H7 (cell line): ENCODE measurements at places on chromosomes 4 and X. TPM values are rescaled to one million over a fixed set of nuclear protein-coding genes. Genes with fewer than 3 reads are reported as not detected.

DNA sequence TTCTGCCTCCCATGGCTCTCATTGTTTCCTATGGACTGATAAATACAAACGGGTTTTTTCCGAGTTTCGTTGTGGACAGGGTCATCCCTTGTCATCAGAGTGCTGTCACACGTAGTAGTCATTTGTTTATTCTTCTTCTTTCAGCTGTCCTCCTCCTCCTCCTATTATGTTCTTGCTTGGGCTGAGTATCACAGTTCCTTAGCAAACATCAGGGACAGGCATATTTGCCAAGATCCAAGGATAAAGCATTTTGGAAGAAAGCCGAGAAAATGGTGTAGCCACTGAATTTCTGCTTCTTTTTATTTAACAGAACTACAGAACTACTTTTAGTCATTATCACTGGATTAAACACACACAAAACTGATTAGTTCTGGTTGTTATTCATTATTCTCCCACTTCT lies 167.9 kb downstream of the MAML3 start:
- no peak for DNase-seq

GRCh38 chr4:152079543-152080293 lies 318.9 kb upstream of the GATB start:
- no peak for DNase-seq

DNA sequence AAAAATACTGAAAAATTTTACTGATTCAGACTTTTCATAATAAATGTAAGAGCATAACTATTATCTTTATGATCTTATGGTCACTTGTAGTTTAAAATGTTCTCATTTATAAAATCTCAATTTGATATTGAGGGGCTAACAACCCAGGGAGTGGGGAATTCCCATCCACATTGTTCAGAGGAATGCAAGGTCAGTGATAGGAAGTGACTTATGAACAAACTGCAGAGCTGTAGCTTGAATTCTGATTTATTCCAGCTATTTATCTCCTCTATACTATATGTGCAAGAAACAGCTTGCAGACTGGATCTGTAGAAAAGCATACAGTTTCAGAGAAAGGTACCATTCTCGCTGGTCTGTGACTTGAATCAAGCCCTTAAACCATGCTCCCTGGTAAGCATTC lies 61.6 kb downstream of the SEC24D start:
- DNase-seq, result no peak

DNA sequence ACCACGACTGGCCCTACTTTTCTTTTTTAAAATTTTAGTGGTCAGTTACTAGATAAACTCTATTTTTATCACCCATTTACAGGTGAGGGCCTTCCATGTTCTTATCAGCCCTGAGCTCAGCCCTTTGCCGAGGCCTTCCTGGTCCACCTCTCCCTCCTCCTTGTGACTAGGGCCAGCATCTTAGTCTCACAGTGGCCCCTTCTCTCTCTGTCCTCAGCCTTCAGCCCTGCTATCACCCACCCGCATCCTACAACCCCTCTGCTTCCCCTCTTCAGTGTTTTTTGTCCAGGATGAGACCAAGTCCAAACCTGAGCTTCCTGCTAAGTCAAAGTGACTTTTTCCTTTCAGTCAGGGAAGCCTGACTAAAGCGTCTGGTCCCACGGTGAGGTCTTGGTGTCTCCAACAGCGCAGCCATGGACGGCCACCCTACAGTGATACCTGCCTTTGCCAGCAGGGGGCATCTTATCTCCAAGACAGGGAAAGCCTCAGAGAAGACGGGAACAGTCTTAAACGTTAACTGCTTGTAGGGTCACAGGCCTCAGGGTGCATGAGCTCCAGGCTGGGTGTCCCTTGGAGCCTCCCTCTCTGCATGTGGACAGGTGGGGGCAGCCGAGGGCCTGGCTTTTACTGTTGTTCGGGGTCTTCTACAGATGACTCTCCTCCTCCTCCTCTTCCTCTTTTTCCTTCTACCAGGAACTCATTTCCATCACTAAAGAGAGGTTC lies 11.7 kb upstream of the GAGE10 start:
- DNase-seq, result peak; percentile 64

DNA sequence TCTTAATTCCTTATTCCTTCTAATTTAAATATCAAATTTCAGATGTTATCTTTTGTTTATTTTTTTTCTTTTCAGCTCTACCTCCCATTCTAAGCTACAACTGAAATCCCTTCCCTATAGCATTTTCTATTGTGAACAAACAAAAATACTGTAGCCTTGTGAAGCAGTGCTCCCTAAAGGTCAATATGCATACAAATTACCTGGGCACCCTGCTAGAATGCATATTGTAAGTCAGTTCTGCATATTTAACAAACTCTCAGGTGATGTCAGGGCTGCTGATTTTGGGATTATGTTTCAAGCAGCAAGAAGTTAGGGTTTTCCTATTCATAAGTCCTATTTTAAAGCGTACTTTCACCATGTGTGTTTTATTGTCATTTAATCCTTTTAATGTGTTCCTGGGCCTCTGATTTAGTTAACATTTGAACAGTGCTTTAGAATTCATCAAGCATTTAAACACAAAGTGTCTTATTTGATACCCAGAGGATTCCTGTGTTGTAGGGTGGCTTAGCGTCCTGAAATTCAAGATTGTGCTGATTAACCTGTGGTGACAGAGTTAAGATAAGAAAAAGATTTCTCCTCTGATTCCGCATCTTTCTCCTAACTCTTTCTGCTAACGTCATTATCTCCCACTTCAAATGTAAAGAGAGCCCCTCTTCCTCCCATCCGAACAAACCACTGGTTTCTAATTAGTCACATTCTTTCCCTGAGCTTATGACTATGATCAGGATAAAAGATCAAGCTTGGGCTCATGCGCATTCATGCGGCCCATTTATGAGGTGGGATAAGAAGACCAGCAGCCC lies 221.3 kb downstream of the ANK2 start:
- DNase-seq, result no peak

DNA sequence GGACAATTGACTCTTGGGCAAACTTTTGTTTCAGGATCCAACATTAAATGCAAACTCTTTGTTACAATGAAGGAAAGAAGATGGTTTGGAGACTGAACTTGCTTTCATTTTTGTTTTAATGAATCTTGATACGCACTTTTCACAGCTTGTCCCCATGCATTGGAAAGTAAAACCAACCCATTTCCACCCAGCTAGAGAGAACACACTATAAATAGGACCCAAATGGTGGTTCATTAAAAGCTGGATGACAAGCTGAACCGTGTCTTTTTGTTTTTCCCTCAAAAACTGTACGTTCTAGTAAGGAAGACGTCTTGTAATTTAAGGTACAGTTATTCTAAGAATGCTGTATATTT lies 95.3 kb upstream of the EGFL6 start:
- DNase-seq, result no peak

- no peak for DNase-seq
Measured at GRCh38 chr4:91198951-91199350, 1071.8 kb downstream of the CCSER1 start.

- DNase-seq, result no peak
Measured at GRCh38 chr4:42080306-42080705, 72.1 kb downstream of the BEND4 start.

GRCh38 chr4:2781911-2782310 lies 11.0 kb upstream of the SH3BP2 start:
- DNase-seq, result no peak

GRCh38 chr4:120699354-120699753 lies 223.2 kb downstream of the PRDM5 start:
- no peak for DNase-seq

DNA sequence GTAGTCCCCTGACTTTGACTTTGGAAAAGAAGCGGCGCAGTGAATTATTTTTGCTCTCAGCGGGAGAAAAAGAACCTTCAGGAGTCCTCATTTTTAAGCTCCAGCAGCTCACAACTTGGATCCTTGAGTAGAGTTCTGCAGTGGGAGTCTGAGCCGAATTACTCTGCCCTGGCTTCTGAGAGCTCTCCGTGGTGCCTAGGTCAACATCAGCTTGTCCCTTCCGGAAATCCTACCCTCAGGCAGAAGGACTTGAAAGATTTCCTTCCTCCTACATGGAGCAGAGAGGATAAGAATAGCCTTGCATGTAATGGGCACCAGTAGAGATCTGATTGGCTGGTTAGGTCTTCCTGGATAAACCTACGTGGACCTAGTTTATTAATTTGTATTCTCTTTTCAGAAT lies 549.7 kb upstream of the TENM3 start:
- DNase-seq, result no peak

GRCh38 chr4:127667116-127667515 lies 34.4 kb downstream of the INTU start:
- DNase-seq, result no peak

DNA sequence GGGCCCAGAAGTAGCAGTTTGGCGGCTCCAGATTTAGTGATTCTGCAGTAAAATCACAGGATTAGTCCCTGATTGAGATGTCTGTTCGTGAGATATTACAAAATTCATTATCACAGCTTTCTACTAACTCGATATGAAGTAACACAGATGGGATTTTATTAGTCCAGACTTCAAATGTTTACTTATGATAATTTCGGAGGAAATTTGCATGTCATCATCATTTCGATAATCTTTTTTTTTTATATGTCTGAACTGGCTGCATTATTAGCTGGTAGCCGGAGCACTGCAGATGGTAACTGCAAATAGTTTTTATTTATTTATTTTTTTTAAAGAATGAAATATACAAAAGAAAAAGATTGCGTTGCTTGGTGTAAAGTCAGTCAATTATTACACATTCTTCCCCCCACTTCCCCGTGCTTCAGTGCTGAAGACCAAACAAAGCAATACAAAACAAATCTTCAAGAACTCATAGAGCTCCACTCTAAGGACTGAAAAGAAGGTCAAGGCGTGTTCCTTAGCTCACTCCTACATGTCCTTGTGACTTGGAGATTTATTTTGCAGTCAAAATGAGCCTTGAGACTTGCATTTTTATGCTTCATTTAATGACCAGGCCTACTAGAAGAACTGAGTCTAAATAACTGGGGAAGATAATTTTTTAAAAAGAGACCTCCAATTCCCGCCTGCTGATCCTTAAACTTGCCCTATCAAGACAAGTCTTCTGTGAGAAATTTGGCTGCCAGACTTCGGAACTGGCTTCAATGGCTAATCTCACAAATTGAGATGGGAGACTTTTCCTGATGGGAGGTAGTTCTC lies 11.7 kb upstream of the PITX2 start:
- no peak for DNase-seq

GRCh38 chr4:148364525-148364924 lies 77.7 kb downstream of the NR3C2 start:
- DNase-seq, result no peak

GRCh38 chr4:99949999-99950912 lies at the start of gene H2AZ1:
Gene H2AZ1, minus strand, starts transcription at chr4:99950275. Its CDS starts 105 bp downstream, at chr4:99950170.
- DNase-seq, result peak; percentile 94

DNA sequence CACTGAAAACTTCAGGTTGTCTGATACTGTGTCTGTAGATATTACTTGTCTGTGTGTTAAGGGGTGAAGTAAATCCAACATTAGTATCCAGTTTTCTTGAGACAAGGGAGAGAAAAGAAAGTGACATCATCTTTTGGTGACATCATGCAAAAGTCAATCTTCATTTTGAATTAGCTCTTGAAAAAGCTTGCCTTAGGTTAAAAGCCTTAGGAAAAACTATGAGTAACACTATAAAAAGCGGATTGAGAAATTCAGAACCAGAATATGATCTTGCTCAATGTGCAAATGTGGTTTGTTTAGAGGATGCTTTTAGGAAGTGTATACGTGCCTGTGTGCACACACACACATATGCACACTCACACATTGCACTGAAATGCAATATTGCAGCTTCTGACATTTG lies 345.8 kb upstream of the CASK start:
- no peak for DNase-seq

- no peak for DNase-seq
Measured at GRCh38 chrX:9195199-9195880, 161.4 kb upstream of the FAM9B start.

DNA sequence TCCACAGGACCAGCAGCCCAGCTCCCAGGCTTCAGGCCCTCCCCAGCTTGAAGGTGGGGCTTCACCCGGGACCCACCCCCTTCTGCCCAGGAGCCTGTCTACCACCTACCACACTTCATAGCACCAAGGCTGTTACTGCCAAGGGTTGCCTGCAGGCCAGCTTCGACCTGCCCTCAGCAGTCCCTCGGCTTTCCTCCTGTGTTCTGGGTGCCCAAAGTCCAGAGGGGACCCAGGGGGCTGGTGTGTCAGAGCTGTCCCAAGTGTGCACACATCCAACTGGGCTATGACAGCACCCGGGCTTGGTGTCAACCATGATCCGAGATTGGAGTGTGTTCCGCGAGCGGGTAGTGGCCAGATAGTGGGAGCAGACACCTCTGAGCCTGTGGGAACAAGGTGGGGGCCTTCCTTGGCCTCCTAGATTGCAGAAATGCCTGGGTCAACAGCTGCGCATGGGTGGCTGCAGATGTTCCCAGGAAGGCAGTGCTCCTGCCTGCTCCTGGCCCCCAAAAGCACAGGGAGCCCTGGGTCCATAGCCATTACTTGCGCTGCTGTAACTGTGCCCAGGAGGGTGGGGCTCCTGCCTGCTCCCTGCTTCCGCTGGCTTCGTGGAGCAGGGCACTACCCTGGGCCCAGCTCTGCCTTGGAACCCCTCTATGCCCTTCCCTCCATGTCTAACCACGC lies 16.8 kb downstream of the SULT1B1 start:
- DNase-seq, result peak; percentile 7

DNA sequence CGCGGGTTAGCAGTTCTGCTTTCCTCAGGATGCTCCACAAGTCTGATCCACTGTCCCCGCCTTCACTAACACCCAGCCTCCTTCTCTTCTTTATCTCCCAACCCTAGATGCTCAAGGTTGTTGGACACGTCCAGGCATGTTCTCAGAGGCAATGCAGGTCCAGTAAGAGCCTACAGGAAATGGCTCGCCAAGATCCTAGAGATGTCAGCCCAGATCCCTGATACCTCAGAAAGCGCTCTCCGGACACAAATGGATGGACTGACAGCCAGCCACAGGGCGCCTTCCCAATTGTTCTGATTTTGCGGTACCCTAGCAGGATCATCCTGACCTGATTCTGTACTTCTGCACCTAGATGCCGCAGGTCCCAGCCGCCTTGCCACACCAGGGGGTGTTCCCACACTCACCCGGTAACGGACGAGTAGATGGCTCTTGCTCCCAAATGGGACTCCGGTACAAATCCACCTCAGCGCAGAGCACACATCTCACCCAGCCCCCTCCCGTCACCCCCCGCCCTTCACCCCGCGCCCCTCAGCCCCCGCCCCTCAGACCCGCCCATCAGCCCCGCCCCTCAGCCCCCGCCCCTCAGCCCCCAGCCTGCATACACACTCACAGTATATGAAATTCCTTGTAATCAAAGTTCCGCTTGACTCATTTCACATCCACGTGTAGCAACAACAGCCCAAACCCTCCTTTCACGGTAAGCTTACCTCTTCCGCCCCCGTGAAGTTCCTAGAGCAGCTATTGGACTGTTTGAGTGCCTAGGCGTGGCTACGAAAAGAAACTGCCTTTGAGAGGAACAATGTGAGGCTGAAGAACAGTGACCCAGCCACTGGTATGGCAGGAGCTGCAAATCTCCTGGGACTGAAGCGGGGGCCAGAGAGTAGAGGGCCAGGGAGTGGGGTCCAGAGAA lies at the start of gene EDA2R:
EDA2R (minus strand) TSS at position 488 of the 910 bp plus-strand sequence. CDS start 23,058 bp downstream, outside the sequence.
- DNase-seq, result peak; percentile 69

HSFX1 gene
- total RNA-seq, result 0.11 and 0.76 TPM in 2 replicates

CXCL6 gene
- total RNA-seq, result 0.17 and 1.2 TPM in 2 replicates

MGAT4D gene
- total RNA-seq, result not detected in 2 replicates

PITX2 gene
- 87.1 and 92.3 TPM in 2 replicates for total RNA-seq

AR gene
- 8.3 and 10.3 TPM in 2 replicates for total RNA-seq

MTTP gene
- 0.04 and 0.14 TPM in 2 replicates for total RNA-seq

CT47B1 gene
- total RNA-seq, result not detected in 2 replicates

COL25A1 gene
- total RNA-seq, result 2.1 and 2.5 TPM in 2 replicates

GAB3 gene
- 0.22 and 0.45 TPM in 2 replicates for total RNA-seq

PPP4R3C gene
- total RNA-seq, result not detected in 2 replicates

FAM9B gene
- 0.03 TPM in 1 of 2 replicates, not detected in the other for total RNA-seq

DDIT4L gene
- total RNA-seq, result 8.0 and 10.2 TPM in 2 replicates

MAGEA12 gene
- not detected in 2 replicates for total RNA-seq

STAP1 gene
- not detected in 2 replicates for total RNA-seq
